HFF-Myc (cell line): ENCODE measurements at places on chromosomes 7 and 10.
A peak's percentile ranks its signal among the peaks of the same experiment; 100 is the strongest.

DNA sequence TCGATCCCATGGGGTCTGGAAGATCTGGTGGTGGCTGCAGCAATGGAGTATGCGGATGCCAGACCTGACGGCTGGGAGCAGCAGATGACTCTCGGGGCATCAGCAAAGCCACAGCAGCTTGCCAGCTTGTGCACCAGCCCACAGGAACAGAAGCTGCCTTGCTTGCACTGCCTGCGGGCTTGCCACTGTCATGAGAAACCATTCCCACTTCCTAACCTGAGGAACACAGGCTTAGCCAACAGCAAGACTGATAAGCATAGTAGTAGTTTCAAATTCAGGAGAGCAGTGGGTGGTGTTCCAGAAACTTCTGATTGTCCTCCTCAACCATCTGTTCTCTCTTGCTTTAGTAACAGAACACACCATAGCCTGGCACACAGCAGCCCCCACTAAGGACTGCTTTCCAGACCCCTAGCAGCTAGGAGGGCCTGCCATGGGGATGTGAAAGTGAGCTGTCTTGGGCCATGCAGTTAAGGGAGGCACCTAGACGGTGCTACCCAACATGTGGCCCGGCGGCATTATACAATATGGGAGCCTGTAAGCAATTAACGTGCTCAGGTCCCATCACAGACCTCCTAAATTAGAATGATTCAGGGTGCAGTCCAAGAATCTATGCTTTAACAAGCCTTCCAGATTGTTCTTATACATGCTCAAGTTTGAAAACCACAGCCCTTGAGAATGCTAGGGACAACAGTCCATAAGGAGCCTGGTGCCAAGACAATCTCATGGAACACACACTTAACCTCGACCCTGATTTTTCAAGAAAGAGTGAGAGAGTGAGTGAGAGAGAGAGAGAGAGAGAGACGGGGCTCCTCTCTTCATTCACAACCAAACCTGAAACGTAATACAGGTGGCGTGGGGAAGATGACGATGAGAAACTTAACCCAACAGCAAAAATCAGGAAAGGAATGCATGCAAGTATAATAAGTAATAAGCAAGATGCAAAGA lies 7.1 kb downstream of the ANXA11 start:
- no peak for DNase-seq

DNA sequence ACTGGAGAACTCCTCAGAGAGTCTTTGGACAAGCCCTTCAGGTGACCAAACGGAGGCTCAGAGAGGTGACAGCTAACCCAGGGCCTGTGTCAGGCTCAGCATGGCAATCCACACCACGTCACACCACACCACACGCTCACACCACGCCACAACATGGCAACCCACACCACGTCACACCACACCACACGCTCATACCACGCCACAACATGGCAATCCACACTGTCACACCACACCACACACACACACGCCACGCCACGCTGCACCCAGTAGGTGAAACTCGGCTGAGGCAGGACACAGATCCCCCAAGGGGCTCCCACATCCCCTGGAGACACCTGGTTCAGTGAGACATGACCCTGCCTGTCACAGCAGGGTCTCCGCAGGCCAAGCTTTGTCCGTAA lies 107.3 kb downstream of the PDGFA start:
- no peak for DNase-seq

GRCh38 chr7:118324790-118325449 lies 100.4 kb downstream of the ANKRD7 start:
- DNase-seq = no peak

DNA sequence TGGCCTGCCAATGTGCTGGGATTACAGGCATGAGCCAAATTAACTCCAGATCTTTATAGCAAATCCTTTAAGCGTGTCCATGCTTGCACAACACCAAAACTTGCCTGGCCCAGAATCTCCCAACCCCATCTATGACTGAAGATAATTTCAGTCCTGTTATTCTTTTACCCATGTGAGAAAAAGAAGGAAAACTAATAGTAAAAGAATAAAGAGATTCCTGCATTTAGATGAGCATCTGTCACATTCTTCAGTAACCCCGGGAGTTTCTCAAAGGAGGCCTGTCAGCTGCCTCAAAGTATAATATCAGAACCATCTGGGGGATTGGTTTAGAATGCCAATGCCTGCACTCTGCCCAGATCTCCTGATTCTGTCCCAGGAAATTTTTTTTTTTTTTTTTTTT lies 158.1 kb upstream of the KMT2E start:
- no peak for DNase-seq

- DNase-seq = peak; percentile 3
Observed at GRCh38 chr10:20858292-20859124, 38.6 kb downstream of the NEBL start.

DNA sequence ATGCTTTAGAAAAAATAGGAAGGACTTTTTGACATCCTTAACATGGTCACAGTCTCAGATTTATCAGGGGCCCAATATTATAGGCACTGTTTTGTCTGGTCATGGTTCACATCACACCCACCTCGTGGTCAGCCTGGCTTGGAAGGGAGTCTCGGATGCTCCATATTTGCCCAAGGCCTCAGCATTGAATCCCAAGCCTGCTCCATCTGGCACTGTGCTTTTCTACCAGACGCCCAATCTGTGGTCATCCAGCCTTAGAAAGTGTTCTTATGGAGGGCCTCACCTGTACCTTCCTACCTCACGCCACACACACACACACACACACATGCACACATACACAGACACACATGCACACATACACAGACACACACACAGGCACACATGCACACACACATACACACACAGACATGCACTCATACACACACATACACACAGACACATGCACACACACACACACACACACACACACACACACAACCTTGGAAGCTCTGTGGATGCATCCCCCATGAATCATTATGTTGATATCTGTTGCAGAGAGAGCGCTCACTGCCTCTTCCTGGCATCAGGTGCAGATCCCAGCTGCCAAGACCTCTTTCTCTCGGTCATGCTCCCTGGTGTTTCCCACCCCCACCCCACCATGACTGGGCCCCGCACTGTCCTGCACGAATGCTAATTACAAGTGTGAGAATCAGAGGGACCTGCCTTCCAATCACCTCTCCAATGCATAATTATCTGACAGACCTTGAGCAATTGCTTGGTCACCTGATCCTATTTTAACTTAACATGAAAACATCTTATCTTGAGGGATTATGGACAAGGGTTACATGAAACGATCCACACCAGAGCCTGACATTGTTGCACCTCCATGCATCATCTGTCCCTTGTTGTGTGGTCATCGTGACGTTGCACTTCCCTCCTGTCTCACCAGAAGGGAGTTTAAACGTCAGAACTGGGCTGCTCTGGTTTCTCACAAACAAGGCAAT lies 122.7 kb upstream of the TMEM72 start:
- no peak for DNase-seq

DNA sequence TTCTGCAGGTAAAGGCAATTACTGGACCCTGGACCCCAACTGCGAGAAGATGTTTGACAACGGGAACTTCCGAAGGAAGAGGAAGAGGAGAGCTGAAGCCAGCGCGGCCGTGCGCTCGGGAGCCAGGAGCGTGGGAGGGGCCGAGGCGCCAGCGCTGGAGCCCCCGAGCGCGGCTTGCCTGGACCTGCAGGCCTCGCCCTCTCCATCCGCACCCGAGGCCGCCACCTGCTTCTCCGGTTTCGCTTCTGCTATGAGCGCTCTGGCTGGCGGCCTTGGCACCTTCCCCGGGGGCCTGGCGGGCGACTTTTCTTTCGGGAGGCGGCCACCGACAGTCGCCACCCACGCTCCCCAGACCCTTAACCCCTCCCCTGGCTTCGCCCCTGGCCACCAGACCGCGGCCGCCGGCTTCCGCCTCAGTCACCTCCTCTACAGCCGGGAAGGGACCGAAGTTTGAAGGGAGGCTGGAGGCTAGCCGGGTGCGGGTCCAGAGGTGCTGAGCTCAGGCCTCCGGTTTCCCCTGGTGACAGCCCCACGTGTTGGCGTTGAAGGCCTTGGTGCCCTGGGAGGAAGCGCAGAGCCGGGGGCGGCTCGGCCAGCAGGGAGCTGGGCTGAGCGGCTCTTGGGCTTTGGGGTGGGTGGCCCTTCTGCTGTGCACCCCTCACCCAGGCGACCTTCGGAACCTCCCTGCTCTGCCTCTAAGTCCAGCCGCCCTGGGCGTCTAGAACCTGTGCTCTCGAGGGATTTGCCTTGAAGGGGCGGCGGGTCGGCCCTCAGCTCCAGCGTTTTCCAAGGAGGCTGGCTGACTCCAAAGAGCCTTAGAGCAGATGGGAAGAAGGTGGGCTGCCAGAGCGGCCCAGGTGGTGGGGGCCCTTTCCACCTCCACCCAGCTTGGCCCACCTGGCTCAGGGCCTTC lies 1.8 kb downstream of the FOXI2 start:
- DNase-seq = no peak

GRCh38 chr7:53988376-53988775 lies 553.8 kb upstream of the VSTM2A start:
- no peak for DNase-seq

- no peak for DNase-seq
Observed at GRCh38 chr10:107169516-107169915, 5.0 kb upstream of the SORCS1 start.

DNA sequence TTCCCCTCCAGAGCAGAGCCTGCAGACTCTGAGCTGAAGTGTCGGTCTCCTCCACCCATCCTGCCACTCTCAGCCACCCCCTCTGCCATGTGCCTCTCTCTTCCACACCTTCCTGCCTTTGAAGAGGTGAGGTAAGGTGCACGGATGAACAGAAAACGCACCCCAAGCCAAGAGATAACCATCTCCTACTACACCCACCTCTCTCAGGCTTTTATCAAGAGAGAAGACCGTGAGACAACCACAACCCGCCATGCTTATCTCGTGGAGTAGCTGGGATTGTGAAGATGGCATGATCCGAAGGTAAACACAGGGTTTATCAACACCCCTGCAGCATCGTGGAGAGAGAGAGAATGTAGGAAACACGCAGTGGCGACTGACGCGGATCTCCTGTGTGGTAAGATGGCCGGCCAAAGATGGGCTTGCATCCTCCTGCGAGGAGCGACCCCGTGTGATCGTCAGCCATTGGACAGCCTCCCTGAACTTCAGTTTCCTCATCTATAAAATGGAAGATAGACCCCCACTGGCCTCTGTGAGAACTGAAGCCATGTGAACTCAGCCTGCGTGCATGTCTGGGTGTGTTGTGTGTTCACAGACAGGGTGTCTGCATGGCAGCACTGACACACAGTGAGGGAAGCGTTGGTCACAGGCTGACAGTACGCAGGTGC lies 219.0 kb downstream of the DIP2C start:
- DNase-seq = no peak

- DNase-seq = no peak
Observed at GRCh38 chr7:104791080-104791479, 222.9 kb upstream of the KMT2E start.

DNA sequence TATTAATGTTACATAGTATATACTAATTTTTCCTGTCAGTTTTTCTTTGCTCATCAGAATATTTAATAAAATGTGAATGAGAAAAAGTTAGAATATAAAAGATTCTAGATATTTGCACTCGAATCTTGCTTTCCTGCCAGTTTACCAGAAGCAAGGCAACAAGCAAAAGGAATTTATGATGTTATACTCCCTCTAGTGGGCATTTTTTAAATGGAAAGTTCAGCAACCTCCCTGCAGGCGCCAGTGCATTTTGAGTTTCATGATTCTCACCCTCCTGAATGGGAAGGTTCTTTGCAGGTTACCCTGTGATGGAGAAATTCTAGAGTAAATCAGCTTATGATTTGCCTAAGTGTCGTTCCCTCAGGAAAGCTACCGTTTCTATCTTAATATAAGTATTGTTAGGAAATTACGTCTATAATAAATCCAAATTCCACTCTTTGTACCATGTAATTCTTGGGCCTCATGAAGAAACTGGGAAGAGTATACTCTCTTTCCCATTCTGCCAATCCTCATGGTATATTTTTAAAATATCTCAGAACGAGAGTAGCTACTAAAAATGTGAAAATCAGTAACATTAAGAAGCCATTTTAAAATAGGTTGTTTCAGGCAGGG lies 350.0 kb downstream of the CRPPA start:
- peak; percentile 50 for DNase-seq

- no peak for DNase-seq
Observed at GRCh38 chr10:102773320-102773719, 29.6 kb downstream of the WBP1L start.

GRCh38 chr7:23334482-23335056 lies 35.4 kb downstream of the MALSU1 start:
- DNase-seq = peak; percentile 92

DNA sequence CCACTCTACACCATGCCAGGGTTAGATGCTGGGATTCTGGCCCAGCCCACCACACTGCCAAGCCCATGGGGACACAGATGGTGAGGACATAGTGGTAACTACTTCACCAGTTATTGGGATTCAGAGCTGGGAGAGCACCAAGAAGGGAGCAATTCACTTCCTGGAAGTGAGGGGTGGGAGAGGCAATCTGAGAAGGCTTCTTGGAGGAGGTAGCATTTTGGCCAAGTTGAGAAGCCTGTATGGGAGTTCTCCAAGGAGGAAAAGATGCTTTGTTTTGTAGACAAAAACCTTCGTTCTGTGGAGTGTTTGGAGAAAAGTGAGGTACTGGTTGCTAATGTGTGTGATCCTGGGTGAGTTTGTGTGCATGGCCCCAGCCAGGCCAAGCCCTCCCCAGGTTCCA lies 3.8 kb upstream of the PRKRIP1 start:
- DNase-seq = no peak

DNA sequence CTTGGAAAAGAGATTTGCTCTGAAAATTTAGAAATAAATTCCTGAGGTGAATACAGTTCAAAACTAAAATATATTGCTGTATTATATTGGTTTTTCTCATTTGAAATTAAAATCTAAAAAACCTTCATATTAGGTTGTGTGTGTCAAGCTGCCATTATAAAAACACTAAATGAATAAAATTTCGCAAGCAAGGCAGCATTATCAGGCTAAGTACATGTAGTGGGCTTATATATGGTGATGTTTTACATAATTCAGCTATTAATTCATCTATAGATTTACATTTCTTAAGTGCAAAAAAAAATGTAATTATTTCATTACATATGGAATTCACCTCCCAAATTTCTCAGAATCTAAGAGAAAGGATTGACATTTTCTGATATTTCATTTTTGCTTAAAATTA lies 5.3 kb downstream of the MEOX2 start:
- DNase-seq = no peak

GRCh38 chr7:149375234-149376008 lies 85.4 kb downstream of the ZNF777 start:
- no peak for DNase-seq
